Activated naive CD8-positive, alpha-beta T cell treated with anti-CD3 and anti-CD28 coated beads, Interleukin-2, amount 50 U/mL, for 24 hours (primary cell): ENCODE measurements at places on chromosomes 6 and 20.

DNA sequence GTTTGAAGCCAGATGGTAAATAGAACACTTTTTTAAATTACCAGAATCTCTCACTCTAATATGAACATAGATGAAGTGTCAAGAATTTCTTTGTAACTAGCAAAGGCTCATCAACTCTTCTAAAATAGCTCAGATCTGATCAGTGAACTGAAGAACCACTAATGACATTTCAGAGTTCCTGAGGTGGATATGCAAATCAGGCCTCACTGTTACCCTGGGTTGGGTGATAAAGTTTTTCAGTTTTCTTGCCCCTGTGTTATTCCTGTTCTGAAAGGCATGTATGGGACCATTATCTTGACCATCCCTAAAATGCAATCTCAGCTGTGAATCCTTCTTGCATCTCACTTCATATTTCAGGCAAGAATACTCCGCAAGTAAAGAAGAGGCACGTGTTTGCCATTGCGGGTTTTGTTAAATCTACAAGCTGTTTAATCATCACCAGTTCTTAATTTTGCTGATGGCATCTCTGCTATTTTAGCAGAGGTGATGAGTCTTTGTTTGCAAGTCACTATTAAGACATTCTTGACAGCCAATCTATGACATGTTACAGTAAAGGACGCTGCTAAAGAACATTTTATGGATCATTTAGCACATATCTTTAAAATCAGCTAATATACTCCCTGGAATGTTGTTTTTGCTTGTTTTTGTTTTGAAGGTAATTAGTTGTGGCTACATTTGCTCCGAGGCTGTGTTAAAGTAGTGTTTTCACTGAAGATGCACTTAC is 47.9 kb downstream of the KHDC1L start:
- DNase-seq = no peak

GRCh38 chr6:106188104-106188794 is 102.1 kb downstream of the PRDM1 start:
- no peak for DNase-seq

DNA sequence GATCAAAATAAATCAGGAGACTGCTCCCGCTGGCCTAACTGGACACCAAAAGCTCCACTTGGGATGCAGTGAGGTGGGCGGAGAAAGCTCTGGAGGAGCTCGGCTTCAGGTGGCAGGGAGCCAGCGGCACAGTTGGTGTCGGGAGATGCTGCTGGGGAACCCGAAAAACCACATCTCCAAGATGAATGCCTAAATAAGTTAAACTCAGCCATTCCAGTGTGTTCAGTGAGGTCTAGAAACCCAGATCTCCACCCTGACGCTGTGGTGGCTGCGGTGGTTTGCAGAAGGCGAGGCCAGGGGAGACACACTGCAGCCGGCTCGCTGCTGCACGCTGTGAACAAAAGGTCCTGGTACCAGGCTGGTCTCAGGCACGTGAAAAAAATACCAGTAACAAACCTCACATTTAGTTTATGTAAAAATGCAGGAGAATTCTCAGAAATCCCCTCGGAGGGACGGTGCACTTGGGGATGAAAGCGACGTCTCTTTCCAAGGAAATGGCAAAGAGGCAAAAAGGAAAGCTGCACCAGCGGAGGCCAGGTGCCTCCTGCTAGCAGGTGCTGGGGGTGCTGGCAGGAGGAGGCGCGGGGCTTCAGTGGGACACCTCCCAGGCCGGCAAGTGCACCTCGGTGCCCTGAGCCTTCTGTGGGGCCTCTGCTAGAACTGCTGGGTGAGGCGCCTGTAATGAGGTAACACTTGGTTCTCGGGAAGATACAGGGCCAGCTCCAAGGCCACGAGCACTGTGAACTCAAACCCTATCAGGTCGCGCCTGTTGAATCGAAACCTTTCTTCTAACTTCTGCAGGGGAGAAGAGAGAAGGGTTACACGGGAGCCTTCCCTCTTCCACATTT is 3.6 kb downstream of the RPS21 start:
- DNase-seq = no peak

DNA sequence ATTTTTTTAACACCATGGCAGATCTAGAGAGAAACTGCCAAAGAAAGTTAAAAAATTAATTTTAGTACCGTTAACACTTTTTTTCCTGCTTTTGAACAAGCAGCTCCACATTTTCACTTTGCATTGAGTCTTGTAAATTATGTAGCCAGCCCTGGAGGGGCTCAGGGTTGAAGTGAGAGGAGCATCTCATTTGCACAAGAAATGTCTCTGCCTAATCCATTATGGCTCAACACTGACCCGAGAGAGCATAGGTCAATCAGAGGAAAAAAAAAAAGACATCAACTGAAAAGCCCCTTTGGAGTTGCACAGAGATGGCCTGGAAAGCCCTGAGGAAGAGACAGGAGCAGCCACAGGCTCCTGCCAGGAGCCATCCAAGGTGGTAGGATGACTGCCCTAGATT is 4.3 kb upstream of the SLPI start:
- DNase-seq = no peak

- no peak for DNase-seq
These were observed 37.2 kb upstream of the TFB1M start for GRCh38 chr6:155351273-155352129.
